ENCODE measurements at places on chromosomes 1 and 21.

- DNase-seq, result no peak
Observed at GRCh38 chr1:191870490-191870889, 287.8 kb upstream of the RGS18 start.

DNA sequence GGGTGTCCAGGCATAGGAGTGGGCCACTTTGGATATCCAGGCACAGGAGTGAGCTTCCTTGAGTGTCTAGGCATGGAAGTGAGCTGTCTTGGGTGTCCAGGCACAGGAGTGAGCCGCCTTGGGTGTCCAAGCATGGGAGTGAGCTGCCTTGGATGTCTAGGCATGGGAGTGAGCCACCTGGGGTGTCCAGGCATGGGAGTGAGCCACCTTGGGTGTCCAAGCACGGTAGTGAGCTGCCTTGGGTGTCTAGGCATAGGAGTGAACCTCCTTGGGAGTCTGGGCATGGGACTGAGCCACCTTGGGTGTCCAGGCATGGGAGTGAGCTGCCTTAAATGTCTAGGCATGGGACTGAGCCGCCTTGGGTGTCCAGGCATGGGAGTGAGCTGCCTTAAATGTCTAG, 146.3 kb downstream of the C1orf94 start:
- no peak for DNase-seq

DNA sequence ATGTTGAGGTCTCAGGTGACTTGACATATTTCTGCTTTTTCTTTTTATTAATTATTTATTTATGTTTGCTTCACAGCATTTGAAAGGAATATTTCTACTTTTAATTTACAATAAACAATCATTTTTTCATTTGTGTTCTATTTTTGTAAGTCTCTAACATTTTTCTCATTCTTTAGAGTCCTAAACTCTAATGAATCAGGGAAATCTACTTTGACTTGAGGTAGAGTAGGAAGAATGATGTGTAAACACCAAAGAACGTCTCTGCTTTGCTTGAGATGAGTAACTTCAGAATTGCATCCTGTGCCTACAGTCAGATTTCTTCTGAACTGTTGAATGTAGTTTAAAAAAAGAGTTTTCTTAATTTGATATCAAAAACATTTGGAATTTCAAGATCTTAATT, 65.2 kb downstream of the CNST start:
- no peak for DNase-seq

DNA sequence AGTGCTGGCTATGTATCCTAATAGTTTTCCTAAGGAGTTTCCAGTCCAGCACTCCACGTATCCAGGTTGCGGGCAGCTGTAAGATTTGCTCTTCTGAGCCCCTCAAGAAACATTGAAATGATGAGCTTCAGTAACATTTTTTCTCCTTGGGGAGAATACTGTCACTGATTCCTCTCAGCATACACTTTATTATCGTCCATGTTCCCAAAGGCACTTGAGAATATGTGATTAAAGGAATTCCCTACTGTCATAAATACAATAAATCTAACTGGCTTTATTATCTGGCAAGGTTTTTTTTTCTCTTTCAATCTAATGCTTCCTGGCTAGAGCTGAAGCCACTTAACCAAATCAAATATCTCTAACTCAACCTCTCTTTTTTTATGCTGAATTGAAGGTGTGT, 359.2 kb upstream of the PKN2 start:
- DNase-seq, result no peak

GRCh38 chr1:200901796-200902444, 7.2 kb downstream of the INAVA start:
- DNase-seq, result no peak

DNA sequence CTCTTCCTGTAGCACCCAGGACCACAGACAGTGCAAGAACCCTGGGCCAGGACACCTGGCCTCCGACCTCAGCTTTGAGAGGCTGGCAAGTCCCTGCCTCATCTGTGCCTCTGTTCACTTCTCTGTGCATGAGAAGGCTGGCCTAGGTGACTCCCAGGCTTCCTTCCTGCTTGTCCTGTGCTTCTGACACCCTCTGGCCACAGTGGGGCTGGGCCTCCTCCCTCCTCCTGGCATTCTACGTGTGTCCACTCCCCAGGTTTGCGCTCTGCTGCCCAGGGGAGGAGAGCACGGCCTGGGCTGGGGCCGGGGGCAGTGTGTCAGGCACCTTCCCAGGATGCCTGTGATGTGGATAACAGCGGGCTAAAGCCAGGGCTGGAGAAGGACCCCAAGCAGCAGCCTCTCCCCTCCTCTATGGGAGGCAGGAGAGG, 30.3 kb upstream of the PKP1 start:
- no peak for DNase-seq

GRCh38 chr1:43622471-43622870, 27.5 kb upstream of the KDM4A start:
- DNase-seq, result no peak

Measured in GOT3 (cell line).